NCI-H1694 (cell line): ENCODE measurements at places on chromosomes 11 and 22.

DNA sequence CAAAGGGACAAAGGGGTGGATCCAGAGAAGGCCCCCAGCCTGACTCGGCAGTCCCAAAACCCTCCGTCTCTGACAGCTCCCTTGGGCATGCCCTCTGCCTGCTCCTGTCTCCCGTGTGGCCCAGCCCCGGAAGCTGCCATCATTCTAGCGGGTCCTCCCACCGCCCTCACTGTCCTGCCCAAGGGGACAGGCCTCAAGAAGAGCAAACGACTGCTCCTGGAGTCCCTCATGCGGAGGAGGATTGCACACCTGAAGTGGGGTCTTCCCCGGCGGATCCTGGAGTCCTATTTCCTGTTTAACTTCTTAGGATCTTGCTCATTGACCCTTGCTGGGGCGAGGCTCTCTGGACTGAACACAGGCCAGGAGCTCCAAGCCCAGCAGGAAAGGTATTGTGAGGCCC is 2.6 kb upstream of the MEI1 start:
- no peak for DNase-seq

DNA sequence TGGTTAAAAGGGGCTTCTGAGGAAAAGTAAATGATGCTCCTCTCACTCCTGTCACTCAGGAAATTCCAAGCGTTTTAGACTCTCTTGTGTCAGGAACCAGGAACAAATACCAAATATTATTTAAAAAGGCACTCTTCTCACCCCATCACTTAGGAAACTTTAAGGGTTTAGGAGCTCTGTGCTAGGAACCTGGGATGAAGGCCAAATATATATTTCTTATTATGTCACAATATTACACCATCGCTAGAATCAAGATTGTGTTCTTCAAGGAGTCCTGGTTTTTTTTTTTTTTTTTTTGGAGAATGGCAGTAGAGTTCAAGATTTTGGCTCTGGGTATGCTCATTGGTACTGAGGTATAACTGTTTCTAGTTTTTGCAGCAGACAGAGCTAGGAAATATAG is 79.0 kb upstream of the HEPHL1 start:
- no peak for DNase-seq

- no peak for DNase-seq
These were observed 6.7 kb upstream of the APOA5 start for GRCh38 chr11:116798368-116798767.

GRCh38 chr22:46660604-46661201 is 40.5 kb downstream of the GRAMD4 start:
- DNase-seq: peak; percentile 93

- DNase-seq: no peak
These were observed 144.4 kb downstream of the EFCAB6 start for GRCh38 chr22:43667656-43668055.

DNA sequence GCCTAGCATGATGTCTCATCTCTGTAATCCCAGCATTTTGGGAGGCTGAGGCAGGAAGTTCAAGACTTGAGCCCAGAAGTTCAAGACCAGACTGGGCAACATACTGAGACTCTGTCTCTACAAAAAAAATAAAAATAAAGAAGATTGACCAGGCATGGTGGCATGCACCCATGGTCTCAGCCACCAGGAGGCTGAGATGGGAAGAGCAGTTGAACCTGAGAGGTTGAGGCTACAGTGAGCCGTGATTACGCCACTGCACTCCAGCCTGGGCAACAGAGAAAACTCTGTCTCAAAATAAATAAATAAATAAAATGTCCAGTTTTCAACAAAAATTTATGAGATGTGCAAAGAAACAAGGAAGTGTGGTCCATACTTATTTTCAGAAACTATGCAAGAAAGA is 28.3 kb downstream of the EFCAB6 start:
- no peak for DNase-seq

GRCh38 chr22:37807410-37808293 is at the start of gene GCAT:
GCAT (plus strand) TSS chr22:37807934; CDS start chr22:37807968, 34 bp downstream.
- peak; percentile 78 for DNase-seq

- no peak for DNase-seq
These were observed 6.4 kb downstream of the ANKRD49 start for GRCh38 chr11:94500181-94500580.

DNA sequence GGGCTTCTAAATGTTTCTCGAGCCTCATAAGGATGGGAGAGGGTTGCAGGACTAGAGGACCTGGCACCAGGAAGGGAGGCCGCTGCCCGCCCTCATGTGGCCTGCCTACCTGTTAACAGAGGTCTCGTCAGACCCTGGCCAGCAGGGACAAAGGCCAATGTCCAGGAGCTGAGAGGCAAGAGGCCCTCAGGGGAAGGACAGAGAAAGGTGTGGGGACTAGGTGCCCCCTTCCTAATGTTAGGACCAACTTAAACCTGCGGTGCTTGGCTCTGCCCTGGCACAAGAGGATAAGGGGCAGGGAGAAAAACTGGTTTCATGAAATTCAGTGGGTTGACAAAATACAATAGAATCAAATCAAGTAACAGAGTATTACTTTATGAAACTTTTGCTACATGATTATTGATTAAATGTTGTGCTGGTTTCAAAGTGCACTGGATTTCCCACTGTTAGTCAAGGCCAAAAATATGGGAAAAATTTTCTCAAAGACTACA is 20.0 kb upstream of the SYT12 start:
- DNase-seq: no peak
